Fibroblast of skin of right biceps (primary cell): ENCODE measurements at places on chromosomes 12 and 14.

GRCh38 chr12:9872742-9873141, 3.6 kb upstream of the CLEC2B start:
- no peak for DNase-seq

- DNase-seq, result no peak
Observed at GRCh38 chr12:114733919-114734318, 49.9 kb upstream of the TBX3 start.

- no peak for DNase-seq
Observed at GRCh38 chr12:112924986-112925385, 13.3 kb upstream of the OAS3 start.

- no peak for DNase-seq
Observed at GRCh38 chr12:27076928-27077327, 5.5 kb downstream of the C12orf71 start.

DNA sequence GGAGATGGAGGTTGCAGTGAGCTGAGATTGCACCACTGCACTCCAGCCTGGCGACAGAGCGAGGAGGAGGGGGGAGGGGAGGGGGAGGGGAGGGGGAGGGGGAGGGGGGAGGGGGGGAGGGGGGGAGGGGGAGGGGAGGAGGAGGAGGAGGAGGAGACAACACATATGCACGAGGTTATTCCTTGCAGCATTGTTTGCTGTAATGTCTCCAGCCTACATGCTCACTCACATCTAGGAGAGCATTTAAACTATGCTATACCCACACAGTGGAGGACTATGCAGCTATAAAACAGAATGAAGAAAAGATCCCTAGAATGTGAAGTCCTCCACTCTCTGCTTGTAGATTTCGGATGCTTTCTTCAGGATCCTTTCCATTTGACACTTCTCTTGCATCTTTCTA, 3.5 kb upstream of the HIGD1C start:
- peak; percentile 4 for DNase-seq

- no peak for DNase-seq
Observed at GRCh38 chr14:46985529-46986380, 334.2 kb upstream of the RPL10L start.

DNA sequence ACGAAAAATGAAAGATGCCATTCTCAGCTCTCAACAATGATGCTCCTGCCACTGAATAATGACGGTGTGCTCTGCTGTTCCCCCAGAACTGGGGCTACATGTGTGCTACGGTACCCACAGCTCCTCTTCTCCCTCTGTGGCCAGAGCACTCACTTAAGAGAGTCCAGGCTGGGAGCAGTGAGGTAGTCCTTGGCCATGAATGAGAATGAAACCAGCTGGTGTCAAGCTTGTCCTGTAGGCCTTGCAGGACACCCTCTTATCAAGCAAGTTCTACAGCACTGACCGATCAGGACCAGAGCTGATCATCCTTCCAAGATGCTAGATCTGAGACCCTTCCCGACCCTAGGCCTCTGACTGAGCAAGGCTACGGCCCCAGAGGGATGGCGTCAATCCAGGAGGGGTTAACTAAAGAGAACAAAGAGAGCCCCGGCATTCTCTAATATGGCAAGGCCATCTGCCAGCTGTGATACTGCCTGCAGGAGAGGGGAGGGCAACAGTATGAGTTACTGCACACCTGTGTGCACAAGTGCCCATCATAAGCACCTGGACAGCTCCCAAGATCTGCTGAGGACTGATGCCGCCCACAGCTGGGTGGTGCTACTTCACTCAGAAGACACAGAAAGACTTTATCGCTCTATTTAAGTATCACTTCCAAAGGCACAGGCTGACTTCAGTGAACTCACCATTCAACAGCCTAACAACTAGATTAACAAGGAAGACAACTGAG, 30.5 kb downstream of the APPL2 start:
- no peak for DNase-seq

DNA sequence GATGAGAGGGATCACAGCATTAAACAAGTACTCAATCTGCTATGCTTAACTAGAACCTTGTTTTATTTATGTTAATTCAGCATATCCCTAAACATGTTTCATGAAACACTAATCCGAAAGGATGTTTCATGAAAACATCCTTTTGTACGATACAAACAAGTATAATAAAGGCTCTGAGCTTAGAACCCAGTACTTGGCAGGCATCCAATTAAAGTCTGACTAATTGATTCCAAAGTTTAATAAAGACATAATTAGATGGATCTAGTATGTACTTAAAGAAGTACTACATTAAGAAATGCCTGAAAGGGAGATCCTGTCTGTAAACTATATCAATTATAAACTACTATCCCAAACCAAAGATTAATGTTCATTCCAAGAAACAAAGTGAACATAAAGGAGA, 51.8 kb downstream of the SCAF11 start:
- no peak for DNase-seq

- peak; percentile 68 for DNase-seq
Observed at GRCh38 chr14:32469388-32470160, 140.5 kb downstream of the AKAP6 start.

DNA sequence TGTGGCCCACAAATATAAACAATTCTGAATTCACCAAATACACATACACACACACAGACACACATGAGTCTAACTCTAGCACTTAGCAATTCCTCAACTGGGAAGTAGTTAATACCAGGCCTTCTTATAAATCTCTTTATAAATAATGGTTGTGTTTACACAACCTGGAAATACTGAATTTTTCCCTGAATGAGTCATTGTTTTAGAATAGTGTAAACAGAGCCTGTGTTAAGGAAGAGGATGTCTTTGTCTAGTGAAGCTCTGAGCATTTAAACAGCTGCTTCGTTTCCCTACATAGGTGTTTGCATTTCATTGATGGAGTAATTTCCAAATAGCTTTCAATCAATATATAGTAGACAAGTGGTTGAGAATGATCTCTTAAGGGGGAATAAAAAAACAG, 218.8 kb downstream of the BTG1 start:
- peak; percentile 53 for DNase-seq

GRCh38 chr14:76034566-76034965, 49.0 kb downstream of the IFT43 start:
- DNase-seq, result no peak

GRCh38 chr12:54197010-54197409, 8.2 kb upstream of the SMUG1 start:
- no peak for DNase-seq

DNA sequence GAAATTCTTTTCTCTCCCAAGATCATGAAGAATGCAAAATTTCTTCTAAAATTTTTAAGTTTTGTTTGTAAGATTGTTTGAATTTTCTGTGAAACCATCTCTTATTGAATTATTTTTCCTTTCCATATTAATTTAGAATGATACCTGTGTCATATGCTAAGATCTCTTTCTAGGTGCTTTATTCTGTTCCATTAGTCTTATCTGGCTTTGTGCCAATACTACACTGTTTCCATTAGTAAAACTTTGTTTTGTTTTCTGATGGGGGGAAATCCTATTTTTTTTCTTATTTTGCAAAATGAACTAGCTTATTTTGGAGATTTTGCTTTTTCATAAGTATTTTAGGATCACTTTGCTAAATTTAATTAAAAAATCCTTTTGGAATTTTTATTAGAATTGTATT, 193.9 kb downstream of the FUT8 start:
- no peak for DNase-seq

- DNase-seq, result no peak
Observed at GRCh38 chr12:42977451-42978230, 388.1 kb upstream of the PRICKLE1 start.
